ENCODE measurements at places on chromosomes 16 and 17. TPM values are rescaled to one million over a fixed set of nuclear protein-coding genes. Genes with fewer than 3 reads are reported as not detected.

- DNase-seq: no peak
- H3K27me3 ChIP-seq: no peaks in the 10 kb centered on the region
- H3K27ac ChIP-seq: no peak overlapping the region
- no peak overlapping the region for H3K4me3 ChIP-seq
Observed at GRCh38 chr16:53876811-53877210, 172.9 kb downstream of the FTO start.

GRCh38 chr17:3603119-3603869, 5.9 kb downstream of the TRPV1 start:
- H3K4me1 ChIP-seq: no peaks in the 10 kb centered on the region
- no peaks in the 10 kb centered on the region for H3K27me3 ChIP-seq
- H3K36me3 ChIP-seq: no peaks in the 10 kb centered on the region
- no peak for DNase-seq
- no peak overlapping the region for H3K27ac ChIP-seq
- H3K4me3 ChIP-seq: no peak overlapping the region

- H3K4me1 ChIP-seq: peaks cover 14% of the 10 kb centered on the region
- no peak overlapping the region for H3K4me3 ChIP-seq
- H3K27me3 ChIP-seq: no peaks in the 10 kb centered on the region
- no peaks in the 10 kb centered on the region for H3K36me3 ChIP-seq
- no peak for DNase-seq
Observed at GRCh38 chr17:32558326-32558955, 71.6 kb downstream of the CDK5R1 start.

- no peak overlapping the region for H3K27ac ChIP-seq
- no peak overlapping the region for H3K4me3 ChIP-seq
- H3K36me3 ChIP-seq: no peaks in the 10 kb centered on the region
Observed at GRCh38 chr17:45575126-45575885, 84.8 kb upstream of the PLEKHM1 start.

DNA sequence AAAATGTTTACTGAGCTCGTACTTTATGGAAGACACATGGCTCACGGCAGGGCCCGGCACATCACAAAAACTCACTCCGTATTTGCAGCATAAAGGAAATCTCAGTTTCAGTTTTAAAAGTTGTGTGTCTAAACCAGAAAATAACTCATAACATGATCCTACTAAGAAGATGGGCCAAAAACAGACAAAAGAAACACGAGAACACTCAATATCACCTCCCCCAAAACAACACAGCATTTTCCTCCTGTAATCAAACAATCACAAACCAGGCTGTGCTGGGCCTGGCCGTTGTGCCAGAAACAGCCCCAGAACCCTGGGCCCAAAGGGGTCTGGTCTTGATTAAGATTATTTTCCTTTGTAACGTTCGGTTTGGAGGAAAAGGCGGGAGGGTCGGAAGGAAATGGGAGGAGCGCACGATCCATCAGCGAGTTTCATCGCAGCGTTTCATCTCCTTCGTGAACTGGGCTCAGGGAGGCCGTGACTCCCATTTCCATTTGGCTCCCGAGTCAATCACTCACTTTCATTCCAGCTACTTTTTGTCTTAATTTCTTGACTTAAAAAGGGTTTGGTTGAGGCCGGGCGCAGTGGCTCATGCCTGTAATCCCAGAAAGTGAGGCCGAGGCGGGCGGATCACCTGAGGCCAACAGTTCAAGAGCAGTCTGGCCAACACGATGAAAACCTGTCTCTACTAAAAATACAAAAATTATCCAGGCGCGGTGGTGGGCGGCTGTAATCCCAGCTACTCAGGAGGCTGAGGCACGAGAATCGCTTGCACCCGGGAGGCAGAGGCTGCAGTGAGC, 61.4 kb downstream of the NXN start:
- DNase-seq: no peak
- H3K27ac ChIP-seq: peak overlapping the region; percentile 47
- peaks cover 32% of the 10 kb centered on the region for H3K4me1 ChIP-seq
- no peak overlapping the region for H3K4me3 ChIP-seq

DNA sequence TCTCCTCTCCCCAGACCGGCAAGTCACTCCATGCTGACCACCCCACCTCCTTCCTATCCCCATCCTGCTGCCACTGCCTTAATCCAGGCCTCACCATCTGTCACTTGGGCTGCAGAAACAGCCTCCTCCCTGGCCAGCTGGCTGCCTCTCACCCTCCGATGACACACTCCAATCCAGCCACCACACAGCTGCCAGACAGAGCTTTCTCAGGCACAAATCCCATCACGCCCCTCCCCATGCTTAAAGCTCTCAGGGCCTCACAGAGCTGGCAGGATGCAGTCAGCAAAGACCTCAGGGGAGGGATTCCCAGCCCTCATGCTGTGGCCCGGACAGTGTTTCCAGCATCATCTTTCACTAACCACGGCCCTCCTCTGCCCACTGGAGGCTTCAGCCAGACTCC, 13.7 kb downstream of the CAMKK1 start:
- H3K4me1 ChIP-seq: no peaks in the 10 kb centered on the region
- H3K4me3 ChIP-seq: no peak overlapping the region
- H3K36me3 ChIP-seq: 0 out of 2 replicates have a peak, but pooled peaks cover 3% of the 10 kb centered on the region
- H3K27ac ChIP-seq: no peak overlapping the region

DNA sequence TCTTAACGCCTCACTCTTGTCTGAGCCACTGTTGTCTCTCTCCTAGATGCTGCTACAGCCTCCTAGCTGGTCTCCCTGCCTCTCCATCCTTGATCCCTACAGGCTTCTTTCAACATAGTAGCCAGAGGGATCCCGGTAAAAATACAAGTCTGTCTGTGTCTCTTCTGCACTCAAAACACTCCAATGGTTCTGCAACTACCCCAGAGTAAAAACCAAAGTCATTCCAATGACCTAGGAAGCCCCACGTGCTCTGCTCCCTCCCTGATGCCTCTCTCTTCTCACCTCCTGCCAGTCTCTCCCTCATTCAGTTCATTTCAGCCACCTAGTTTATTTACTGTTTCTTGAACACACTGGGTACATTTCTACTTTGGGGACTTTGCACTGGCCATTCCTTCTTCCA, 135.2 kb downstream of the NPIPB5 start:
- no peak overlapping the region for H3K4me3 ChIP-seq
- DNase-seq: no peak
- H3K36me3 ChIP-seq: no peaks in the 10 kb centered on the region
- no peaks in the 10 kb centered on the region for H3K27me3 ChIP-seq
- H3K27ac ChIP-seq: no peak overlapping the region

DNA sequence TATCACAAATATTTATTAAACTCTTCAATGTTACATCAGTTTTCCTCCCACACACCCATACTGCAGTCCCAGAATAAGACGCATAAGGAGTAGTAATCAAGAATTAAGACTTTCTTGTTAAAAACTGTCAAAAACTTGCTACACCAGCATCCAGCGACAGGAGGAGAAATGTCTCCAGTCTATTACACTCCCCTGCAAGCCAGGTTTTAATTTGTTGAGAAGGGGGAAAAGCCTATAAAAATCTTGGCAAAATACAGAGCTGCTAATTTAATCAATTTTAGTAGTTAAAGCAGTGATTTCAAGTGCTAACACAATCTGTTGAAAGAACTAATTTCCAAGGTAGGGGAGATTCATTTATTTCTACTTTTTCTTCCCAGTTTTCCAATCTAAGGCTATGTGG, 102.0 kb upstream of the MED13 start:
- H3K4me3 ChIP-seq: no peak overlapping the region
- H3K4me1 ChIP-seq: no peaks in the 10 kb centered on the region
- no peaks in the 10 kb centered on the region for H3K36me3 ChIP-seq

- H3K27ac ChIP-seq: peak overlapping the region; percentile 42
- H3K27me3 ChIP-seq: no peaks in the 10 kb centered on the region
- peak overlapping the region; percentile 10 for H3K4me3 ChIP-seq
- peaks cover 24% of the 10 kb centered on the region for H3K4me1 ChIP-seq
- H3K36me3 ChIP-seq: no peaks in the 10 kb centered on the region
Observed at GRCh38 chr16:69190598-69190997, 3.6 kb downstream of the SNTB2 start.

- no peak overlapping the region for H3K27ac ChIP-seq
- peak; percentile 89 for DNase-seq
- peak overlapping the region; percentile 52 for H3K4me3 ChIP-seq
- peaks cover 10% of the 10 kb centered on the region for H3K4me1 ChIP-seq
Observed at GRCh38 chr17:74842599-74843351, 16.9 kb downstream of the GRIN2C start.

- no peak overlapping the region for H3K27ac ChIP-seq
- no peaks in the 10 kb centered on the region for H3K4me1 ChIP-seq
- no peak for DNase-seq
- peaks cover 13% of the 10 kb centered on the region for H3K36me3 ChIP-seq
- H3K27me3 ChIP-seq: no peaks in the 10 kb centered on the region
Observed at GRCh38 chr17:82587234-82588086, 60.8 kb downstream of the WDR45B start.

- peak overlapping the region; percentile 44 for H3K4me3 ChIP-seq
- peak; percentile 83 for DNase-seq
- H3K27ac ChIP-seq: no peak overlapping the region
- H3K4me1 ChIP-seq: peaks cover 4% of the 10 kb centered on the region
Observed at GRCh38 chr17:5511401-5512225, 25.2 kb downstream of the MIS12 start.

DNA sequence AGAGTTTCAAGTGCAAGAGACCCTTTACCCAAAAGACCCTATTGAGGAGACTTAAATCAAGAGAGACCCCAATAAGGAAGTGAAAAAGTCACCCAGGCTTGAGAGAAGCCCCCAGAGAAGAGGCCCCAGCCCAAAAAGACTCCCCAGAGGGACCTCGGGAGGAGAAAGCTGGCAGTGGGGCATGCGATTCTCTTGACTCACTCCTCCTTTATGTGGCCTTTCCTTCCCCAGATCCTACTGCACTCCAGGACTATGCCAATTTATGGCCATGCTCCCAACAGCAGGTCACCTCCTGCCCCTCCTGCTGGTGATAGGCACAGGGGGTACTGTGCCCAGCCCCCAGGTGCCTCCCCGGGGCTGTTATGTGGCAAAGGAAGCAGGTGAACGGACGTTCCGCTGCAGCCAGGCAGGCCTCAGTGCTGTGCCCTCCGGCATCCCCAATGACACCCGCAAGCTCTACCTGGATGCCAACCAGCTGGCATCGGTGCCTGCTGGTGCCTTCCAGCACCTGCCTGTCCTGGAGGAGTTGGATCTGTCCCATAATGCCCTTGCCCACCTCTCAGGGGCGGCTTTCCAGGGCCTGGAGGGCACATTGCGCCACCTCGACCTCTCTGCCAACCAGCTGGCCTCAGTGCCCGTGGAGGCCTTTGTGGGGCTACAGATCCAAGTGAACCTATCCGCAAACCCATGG, 16.3 kb downstream of the LRRC3C start:
- no peaks in the 10 kb centered on the region for H3K27me3 ChIP-seq
- H3K4me1 ChIP-seq: no peaks in the 10 kb centered on the region
- no peak overlapping the region for H3K27ac ChIP-seq

GRCh38 chr17:69870091-69870530, 204.9 kb upstream of the KCNJ16 start:
- no peaks in the 10 kb centered on the region for H3K27me3 ChIP-seq
- no peaks in the 10 kb centered on the region for H3K36me3 ChIP-seq
- no peak for DNase-seq

- no peak overlapping the region for H3K4me3 ChIP-seq
- no peak overlapping the region for H3K27ac ChIP-seq
- H3K27me3 ChIP-seq: no peaks in the 10 kb centered on the region
- no peaks in the 10 kb centered on the region for H3K36me3 ChIP-seq
- DNase-seq: no peak
- peaks cover 56% of the 10 kb centered on the region for H3K4me1 ChIP-seq
Observed at GRCh38 chr16:56789360-56789759, 59.4 kb downstream of the NUP93 start.

DNA sequence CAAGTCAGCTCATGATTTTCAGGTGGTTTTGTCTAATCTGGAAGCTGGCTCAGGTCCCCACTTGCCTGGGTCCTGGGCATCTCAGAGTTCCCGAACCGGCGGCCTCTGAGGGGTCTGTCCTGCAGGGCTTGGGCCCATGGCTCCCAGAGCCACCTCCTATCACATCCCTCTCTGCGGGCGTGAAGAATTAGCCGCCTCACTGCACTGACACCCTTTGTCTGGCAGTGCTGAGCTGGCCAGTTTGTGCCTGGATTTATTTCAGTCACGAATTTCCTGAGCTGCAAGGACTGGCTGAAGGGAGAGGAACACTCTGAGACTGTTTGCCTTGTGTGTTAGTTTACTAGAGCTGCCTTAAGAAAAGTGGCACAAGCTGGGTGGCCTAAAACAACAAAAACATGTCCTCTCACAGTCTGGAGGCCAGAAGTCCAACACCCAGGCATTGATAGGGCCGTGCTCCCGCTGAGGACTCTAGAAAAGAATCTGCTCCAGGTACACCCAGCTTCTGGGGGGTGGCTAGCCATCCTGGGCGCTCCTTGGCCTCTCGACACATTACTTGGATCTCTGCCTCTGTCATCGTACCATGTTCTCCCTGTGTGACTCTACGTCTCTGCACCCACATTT, 217.5 kb upstream of the DYNLRB2 start:
- peaks cover 8% of the 10 kb centered on the region for H3K4me1 ChIP-seq
- no peaks in the 10 kb centered on the region for H3K27me3 ChIP-seq
- no peak overlapping the region for H3K4me3 ChIP-seq
- H3K36me3 ChIP-seq: no peaks in the 10 kb centered on the region
- no peak overlapping the region for H3K27ac ChIP-seq

DNA sequence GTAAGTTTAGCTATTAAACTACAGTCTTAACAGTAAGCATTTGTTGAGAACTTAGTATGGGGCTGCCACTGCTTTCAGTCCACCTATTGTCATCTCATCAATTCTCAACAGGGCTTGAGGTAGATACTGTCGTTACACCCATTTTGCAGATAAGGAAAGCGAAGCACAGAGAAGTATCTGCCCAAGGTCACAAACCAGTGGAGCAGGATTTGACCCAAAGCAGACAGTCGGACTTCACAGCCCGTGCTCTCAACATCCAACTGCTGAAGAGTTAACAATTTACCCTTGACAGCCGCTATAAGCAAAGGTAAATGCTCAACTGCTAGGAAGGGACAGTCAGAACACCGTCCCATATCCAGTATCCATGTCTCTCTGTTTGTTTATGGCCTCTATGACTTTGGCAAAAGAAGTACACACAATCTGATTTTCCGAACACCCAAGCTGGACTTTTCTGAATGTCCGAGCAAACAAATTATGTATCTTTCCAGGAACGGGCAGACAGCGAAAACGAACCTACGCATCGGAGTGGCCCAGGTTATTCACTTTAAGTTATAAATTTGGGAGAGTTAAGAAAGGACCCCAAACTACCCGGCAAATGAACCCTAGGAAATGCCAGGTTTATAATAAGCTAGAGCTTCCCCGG, 1.2 kb downstream of the SIAH1 start:
- H3K36me3 ChIP-seq: no peaks in the 10 kb centered on the region
- peak overlapping the region; percentile 78 for H3K4me3 ChIP-seq
- peak; percentile 35 for DNase-seq
- H3K27me3 ChIP-seq: no peaks in the 10 kb centered on the region
- H3K27ac ChIP-seq: peak overlapping the region; percentile 94

GRCh38 chr16:23535901-23536300, 21.2 kb downstream of the EARS2 start:
- H3K4me3 ChIP-seq: no peak overlapping the region
- H3K36me3 ChIP-seq: peaks cover 47% of the 10 kb centered on the region
- no peak for DNase-seq
- no peaks in the 10 kb centered on the region for H3K4me1 ChIP-seq
- no peaks in the 10 kb centered on the region for H3K27me3 ChIP-seq

The NTN1 gene
- 3.0 TPM for total RNA-seq

The FBXL16 gene
- 12.6 TPM for total RNA-seq

The KRT32 gene
- total RNA-seq: not detected

The KCNJ16 gene
- total RNA-seq: not detected

The FSCN2 gene
- not detected for total RNA-seq

The PLLP gene
- total RNA-seq: 2.1 TPM

Data from GM23338 (cell line).